ENCODE measurements at places on chromosomes 13 and 19.

- DNase-seq: no peak
These were observed 121.9 kb downstream of the DLEU7 start for GRCh38 chr13:50721672-50721992.

DNA sequence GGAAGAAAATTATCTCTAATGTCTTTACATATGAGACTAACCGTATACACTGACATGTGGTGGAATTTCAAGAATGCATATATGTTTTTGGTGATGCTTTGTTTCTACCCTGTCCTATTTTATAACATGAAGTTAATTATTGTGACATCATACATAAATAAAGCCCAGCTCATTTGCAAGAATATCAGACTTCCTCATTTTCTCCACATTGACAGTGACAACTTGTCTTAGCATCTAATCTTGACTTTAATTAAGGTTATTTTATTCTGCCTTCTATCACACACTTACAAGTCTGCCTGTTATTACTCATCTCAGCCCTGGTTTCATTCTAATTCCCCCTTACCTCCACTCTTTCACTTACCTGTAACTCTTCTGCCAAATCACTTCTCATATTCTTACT is 140.6 kb upstream of the STARD13 start:
- no peak for DNase-seq

GRCh38 chr19:21603431-21604231 is 98.2 kb downstream of the ZNF429 start:
- no peak for DNase-seq

GRCh38 chr19:410243-410781 is 1.4 kb upstream of the C2CD4C start:
- DNase-seq: no peak

DNA sequence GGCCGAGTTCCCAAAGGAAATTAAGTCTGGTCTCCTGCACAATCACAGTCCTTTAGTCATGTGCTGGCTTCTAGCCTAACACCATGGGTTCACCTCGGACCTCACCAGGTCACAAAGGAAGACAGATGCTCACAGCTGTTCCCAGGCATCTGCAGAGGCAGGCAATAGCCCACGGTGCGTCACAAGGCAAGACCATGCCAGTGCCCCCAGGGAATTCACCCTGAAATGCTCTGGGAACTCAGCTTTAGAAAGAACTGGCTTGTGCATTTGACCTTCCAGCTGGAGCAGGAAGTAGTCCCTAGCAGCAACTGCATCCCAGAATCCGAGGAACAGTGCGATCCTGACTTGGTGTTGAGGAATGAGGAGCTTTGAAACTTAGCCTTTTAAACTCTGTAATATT is 96.8 kb upstream of the WASF3 start:
- no peak for DNase-seq

- peak; percentile 46 for DNase-seq
These were observed 14.2 kb downstream of the ONECUT3 start for GRCh38 chr19:1767464-1767933.

GRCh38 chr19:28652765-28653164 is 560.2 kb downstream of the UQCRFS1 start:
- no peak for DNase-seq

- DNase-seq: no peak
These were observed 238.7 kb downstream of the EFNB2 start for GRCh38 chr13:106296723-106297122.

GRCh38 chr13:32857689-32858088 is 158.5 kb upstream of the KL start:
- DNase-seq: no peak

GRCh38 chr19:39180749-39181148 is 16.0 kb upstream of the NCCRP1 start:
- no peak for DNase-seq

DNA sequence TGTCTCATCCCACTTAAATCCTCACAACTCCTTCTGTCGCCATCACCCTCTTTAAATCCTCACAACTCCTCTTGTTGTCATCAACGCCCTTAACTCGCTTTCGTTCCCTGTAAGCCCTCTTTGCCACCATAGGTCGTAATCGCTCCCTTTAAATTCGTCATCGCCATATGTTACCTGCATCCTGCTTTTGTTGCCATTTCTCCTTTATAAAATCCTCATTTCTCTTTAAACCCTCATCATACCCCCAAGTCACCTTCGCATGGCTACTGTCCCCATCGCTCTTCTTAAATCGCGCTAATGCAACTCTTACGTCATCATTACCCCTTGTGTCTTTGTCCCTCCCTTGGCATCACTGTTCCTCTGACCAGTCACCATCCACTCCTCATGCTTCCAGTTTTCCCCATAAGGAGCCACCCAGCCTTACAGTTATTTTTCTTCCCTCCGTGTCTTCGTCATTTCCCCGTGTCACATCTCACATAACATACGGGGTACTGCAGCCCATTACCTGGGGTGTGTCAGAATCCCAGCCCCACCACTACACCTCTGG is 539 bp downstream of the PLD3 start:
- DNase-seq: peak; percentile 26

GRCh38 chr13:30577401-30577852 is 40.3 kb upstream of the USPL1 start:
- DNase-seq: peak; percentile 50

DNA sequence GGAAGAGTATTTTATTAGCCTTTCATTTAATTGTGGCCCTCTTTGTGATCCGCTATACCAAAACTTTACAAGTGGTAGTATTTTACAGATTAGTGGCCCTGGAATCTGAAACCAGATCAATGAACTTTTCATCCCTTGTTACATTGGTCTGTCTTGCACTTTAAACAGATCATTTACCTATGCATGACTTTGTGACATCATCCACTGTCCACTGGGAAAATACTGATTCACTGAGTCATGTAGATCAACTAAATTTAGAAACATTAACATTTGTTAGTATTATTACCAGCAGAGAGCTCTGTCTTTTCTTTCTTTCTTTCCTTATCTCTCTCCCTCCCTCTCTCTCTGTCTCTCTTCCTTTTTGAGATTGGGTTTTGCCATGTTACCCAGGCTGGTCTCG is 17.5 kb downstream of the PCDH8 start:
- DNase-seq: no peak

- DNase-seq: no peak
These were observed 595 bp downstream of the ZNF440 start for GRCh38 chr19:11814700-11815035.

DNA sequence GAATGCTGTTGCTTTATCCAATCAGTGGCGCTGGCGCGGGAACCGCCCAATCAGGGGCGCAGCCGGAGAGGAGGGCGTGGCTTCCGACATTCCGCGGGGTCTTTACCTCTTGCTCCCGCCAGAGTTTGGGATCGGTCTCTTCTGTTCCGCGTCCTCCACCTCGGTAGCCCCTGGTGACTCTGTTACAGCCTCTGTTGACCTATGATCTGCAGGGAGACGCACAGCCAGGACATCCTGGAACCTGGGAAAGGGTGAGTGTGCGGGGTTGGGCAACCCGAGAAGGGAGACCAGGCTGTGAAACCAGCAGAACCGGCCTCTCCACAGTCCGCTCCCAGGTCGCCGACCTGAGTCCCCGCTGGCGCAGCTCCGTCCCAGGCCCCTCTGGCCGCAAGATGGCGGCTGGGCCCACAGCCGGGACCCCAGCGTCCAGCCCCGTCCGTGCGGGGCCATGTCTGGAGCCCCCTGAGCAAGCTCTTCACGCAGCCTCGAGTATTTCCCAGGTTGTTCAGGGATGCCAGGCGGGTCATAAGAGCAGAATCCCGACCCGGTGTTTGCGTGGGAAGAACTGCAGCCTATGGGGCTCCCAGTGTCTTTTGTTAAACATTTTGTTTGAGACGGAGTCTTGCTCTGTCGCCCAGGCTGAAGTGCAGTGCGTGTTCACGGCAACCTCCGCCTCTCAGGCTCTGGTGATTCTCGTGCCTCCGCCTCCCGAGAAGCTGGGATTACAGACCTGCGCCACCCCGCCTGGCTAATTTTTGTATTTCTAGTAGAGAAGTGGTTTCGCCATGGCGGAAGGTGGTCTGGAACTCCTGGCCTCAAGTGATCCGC is 4.4 kb upstream of the ZNF681 start:
- DNase-seq: peak; percentile 86

DNA sequence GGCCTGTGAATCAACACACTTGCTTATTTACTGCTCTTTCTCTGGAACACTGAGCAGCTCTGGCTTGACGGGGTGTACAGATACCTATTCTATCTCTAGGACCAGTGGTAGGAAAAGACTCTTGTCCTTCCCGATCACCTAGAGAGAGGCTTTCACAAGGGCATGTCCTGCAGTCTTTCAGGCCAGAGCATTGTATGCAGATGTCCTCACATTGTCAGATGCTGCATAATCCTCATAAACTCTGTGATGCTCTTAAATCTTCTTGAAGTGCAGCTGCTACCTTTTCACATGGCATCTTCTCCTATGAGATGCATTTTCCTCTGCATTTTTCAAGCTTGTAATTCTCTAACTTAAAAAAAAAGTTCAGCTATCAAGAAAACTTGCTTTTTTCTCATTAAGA is 369.4 kb downstream of the OLFM4 start:
- DNase-seq: no peak

DNA sequence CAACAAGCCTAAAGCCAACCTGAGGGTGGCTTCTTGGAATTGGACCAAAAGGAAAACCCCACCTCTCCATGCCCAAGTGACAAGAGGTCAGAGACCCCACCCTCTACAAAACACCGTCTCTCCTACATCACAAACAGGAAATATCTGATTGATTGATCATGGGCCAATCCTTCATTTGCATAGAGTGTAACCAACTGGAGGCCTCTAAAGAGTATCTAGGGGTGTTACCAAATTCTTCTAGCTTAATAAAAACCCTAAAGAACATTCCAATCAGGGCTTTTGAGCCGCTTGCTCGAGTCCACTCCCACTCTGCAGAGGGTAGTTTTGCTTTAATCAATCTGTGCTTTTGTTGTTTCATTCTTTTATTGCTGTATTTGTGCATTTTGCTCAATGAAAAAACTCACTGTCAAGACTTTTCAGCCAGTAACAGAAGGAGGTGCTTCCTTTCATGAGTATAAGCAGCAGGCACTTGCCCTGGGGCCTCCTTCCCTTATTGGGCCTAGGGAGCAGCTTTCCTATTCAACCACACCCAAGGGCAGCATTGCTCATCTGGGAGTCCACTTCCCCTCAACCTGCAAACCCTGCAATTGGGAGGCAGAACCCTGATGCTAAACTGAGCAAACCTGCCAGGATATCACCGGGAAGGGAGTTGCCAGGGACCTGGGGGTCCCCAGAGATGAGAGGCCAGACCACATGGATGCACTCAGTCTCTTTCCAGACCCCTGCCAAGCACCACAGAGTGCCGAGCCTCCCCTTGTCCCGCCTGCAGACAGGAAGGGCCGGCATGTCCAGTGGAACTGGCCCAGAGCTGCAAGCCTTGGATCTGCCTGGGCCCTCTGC is 154.3 kb upstream of the VSTM2B start:
- DNase-seq: no peak

- DNase-seq: no peak
These were observed 716 bp downstream of the SH2D3A start for GRCh38 chr19:6766357-6767080.

- no peak for DNase-seq
These were observed 17.7 kb downstream of the POLRMT start for GRCh38 chr19:615619-616018.
